ENCODE measurements at places on chromosomes 3 and 15. TPM values are rescaled to one million over a fixed set of nuclear protein-coding genes. Genes with fewer than 3 reads are reported as not detected.

Gene EPHB3
- 0.19 TPM for total RNA-seq

Gene HYAL1
- 1.2 TPM for total RNA-seq

Gene RASL12
- not detected for total RNA-seq

Gene GPR171
- total RNA-seq, result not detected

Gene UCN2
- total RNA-seq, result 0.24 TPM

Gene BCL6
- total RNA-seq, result 11.2 TPM

Gene ASB14
- total RNA-seq, result not detected

Gene GPR160
- total RNA-seq, result 7.9 TPM

Measured in glomerular endothelial cell (primary cell).